ENCODE measurements at places on chromosomes 7 and 10.
A peak's percentile ranks its signal among the peaks of the same experiment; 100 is the strongest.

GRCh38 chr7:69166979-69167516 is 431.2 kb upstream of the AUTS2 start:
- DNase-seq = no peak

DNA sequence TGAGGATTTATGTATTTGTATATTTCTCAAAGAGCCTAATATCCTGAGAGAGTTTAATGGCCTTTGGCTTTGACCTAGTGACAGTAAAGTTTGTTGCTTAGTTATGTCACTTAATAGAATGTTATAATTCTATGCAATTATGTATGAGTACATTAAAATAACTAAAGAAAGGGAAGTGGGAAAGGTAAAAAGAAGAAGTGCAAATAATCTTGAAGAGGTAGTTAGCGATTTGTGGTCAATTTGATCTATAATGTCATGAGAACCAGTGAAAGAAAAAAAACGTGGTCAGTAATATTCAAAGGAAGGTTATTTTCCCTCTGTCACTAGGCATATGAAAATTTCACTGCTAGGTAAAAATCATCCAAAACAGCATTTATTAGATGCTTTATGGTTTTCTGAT is 143.4 kb upstream of the LSM8 start:
- DNase-seq = no peak

DNA sequence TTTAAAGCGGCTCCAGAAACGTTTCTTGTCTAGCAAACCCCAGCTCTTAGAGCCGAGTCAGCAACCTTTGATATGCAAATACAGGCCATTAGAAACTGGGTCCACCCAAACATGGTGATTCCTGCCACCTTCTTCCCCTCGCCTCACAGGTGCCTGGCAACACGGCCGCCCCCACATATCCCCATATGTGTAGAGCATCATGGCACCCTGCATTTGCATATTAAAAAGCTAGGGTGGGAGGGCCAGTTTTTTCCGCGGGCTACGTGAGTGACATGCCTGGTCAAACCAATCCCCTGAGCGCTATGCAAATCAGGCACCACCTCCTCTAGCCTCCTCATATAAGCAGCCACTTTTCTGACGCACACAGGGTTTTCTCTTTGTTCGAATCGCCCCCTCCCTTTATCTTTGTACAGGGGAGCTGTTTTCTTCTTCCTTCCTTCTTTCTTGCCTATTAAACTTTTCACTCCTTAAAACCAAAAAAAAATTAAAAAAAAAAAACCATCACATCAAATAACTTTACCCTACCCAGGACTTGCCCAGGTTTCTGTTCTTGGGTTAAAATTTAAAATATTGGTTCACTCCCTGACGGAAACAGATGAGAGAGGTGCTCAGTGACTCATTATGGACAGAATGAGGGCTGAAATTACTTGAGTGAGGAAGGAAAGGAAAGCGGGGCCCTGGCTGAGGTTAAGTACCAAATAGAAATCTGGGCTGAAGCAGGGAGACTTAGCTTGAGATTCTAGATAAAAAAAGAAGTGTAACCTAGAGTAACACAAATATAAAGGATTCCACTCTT is 59.8 kb downstream of the COA1 start:
- DNase-seq = peak; percentile 45

GRCh38 chr7:32204361-32205018 is 134.3 kb upstream of the PDE1C start:
- no peak for DNase-seq

GRCh38 chr7:92727755-92728154 is 108.6 kb downstream of the CDK6 start:
- no peak for DNase-seq

DNA sequence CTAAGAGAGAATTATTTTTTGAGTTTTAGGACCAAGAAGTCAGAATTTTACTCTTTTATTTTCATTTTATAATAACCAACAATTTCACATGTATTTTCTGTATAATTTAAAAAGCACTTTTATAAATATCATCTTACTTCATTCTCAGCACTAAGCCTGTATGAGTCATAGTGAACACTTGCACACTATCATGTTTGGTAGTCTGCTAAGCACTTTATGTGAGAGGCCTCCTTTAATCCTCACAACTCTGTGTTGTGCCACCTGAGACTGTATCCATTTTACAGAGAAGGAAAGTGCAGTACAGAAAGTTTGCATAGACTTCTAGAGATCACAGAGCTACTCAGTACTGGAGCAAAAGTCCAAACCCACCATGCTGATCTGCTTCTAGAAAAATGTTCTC is 939.6 kb downstream of the NRG3 start:
- DNase-seq = no peak

DNA sequence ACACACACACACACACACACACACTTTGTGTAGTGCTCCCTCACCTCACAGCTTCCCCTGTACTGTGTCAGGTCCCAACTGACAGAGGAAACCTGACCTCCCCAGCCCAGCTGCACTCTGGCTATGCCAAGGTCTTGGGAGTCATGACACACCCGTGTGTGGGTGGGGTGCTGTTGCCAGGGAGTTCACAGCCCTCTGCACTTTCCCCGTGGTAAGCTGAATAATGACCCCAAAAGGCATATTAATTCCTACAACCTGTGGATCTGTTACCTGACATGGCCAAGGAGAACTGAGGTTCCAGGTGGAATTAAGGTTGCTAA is 8.9 kb upstream of the NANOS1 start:
- no peak for DNase-seq

GRCh38 chr10:3692387-3692999 is 92.5 kb downstream of the KLF6 start:
- no peak for DNase-seq

DNA sequence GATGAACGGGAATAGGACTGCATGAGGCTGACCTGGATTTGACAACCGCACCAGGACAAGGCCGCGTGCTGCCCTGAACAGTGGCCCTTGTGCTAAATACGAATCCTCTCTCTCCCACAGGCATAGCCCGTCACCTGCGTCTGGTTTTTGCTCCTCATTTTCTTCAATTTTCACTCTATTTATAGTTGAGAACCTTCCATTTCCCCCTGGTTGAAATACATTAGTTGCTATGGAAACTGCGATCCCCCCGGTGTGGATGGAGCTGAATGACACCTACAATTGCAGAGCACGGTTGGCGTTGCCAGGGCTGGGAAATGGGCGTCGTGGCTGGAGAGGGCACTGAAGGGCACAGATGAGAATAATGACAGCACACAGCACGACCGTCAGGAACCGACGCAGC is 158.6 kb upstream of the PITRM1 start:
- no peak for DNase-seq

DNA sequence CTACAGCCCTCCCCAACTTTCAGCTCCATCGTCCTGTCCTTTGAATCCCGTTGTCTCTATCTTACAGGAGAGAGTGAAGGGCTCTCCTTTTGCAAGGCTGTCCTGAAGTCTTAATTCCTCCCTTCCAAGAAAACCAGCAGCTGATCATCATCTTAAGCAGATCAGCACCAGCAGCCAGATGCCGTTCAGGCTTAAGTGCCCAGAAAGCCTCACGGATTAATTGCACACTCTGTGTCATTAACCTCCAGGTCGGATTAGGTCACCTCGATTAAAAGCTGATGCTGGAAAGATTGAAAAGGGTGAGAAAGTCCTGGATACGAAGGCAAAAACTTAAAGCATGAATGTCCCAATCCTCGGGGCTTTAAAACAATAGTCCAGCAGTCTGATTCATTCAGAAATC is 24.8 kb upstream of the ADARB2 start:
- DNase-seq = no peak

- no peak for DNase-seq
Measured at GRCh38 chr7:155227004-155227787, 70.5 kb upstream of the INSIG1 start.

DNA sequence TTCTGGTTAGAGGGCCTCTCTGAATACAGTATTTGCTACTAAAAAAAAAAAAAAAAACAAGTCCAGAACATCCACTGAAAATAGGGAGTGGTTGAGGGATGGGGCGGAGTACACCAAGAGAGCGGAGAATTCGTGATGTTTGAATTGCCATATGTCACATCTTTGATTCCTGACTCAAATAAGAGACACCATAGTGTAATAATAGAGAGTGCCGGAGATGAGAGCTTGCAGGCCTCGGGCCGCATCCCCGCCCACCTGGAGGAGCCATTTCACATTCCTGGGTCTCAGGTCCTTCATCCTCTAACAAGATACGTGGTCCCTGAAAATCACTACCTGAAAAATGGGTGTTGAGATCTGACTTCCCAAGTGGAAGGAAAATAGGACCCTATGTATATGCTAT is 46.8 kb downstream of the KIAA1549 start:
- no peak for DNase-seq

GRCh38 chr10:104867966-104868598 is 227.0 kb downstream of the SORCS3 start:
- no peak for DNase-seq

- no peak for DNase-seq
Measured at GRCh38 chr10:75469006-75469616, 37.7 kb downstream of the LRMDA start.

GRCh38 chr10:133173860-133174640 is 14.0 kb downstream of the KNDC1 start:
- no peak for DNase-seq

DNA sequence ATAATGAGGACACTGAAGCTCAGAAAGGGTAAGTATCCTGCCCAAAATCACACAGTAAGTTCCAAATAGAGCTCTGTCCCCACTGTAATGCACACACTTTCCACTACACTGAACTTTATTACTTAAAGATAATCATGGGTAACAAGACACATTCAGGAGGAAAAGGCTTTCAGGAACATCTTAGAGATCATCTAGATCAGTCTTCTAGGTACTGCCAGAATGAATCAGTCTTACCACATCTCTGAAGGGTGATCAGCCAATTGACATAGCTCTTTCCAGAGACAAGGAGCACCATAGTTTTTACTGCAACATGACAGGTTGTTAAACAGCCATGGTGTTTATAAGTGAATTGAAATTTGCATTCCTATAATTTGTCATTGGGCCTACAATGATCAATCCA is 5.4 kb upstream of the HERPUD2 start:
- no peak for DNase-seq

DNA sequence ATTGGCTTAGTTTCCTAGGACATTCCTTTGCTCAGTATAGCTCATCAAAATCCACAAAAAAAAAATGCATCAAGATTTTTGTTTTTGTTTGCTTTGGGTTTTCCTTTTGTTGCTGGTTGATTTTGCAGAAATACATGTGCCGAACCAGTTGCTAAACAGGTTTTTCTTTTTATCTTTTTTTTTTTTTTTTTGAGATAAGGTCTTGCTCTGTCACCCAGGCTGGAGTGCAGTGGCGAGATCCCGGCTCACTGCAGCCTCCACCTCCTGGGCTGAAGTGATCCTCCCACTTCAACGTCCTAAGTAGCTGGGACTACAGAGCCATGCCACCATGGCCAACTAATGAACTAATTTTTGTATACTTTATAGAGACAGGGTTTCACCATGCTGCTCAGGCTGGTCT is 8.3 kb downstream of the CSTF2T start:
- no peak for DNase-seq

GRCh38 chr10:47023237-47024045 is 112.2 kb downstream of the PTPN20 start:
- DNase-seq = no peak

DNA sequence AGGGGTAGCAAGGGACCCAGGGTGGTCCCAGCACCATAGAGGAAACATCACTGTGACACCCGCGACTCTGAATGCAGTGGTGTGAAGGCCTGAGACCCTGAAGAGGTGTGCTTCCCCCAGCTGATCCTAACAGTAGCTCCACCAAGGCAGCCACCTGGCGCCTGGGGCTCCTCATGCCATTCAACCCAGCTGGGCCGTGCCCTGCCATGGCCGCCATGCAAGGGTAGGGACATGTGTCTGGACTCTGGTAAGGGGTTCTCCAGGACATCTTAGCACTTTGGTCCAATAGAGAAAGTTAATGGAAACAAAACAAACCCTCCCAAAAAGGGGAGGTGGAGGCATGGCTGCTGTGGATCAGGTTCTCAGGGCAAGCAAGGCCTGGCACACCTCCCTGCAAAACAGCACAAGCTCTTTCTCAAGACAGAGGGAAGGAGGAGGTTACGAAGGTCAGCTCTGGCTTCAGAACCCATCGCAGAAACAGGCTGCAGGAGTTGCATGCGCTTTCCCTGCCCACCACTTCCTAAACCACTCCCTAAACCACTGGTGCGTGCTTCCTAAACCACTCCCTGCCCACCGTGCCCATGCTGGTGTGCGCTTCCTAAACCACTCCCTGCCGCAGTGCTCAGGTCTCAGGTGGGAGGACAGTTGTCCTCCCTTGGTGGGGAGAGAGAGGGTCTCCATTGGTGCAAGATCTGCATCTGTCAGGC is 108.7 kb downstream of the LARP4B start:
- DNase-seq = no peak

DNA sequence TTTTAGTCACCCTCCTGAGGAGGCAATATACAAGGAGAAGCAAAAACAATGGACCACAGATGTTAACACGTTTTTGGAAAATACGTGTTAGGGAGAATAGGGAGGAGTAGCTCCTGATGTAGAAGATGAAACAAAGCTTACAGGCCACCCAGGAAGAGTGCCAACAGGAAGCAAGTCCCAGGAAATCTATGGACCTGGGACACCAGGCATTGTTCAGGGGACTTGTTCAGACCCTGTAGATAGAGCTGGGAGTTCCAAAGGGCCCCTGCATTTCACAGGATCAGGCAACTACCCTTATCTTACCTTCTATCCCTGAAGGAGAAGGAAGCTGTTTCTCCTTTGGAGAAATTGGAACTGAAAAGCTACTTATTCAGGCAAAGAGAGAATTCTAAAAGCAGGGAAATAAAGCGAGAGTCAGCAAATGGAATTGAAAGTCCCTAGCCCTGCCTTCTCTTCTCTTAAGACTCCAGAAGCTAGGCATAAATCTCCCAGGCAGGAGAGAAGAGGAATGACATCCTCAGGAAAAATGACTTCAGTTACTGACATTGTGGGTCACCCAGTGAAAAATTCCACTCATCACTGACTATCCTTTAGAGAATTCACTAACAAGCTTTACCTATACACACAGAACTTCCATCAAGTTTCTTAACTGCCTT is 77.7 kb upstream of the FAM3C start:
- DNase-seq = no peak

GRCh38 chr7:99386584-99387238 is 12.2 kb downstream of the ARPC1B start:
- DNase-seq = no peak

- DNase-seq = no peak
Measured at GRCh38 chr10:79202188-79203013, 133.6 kb downstream of the ZMIZ1 start.

DNA sequence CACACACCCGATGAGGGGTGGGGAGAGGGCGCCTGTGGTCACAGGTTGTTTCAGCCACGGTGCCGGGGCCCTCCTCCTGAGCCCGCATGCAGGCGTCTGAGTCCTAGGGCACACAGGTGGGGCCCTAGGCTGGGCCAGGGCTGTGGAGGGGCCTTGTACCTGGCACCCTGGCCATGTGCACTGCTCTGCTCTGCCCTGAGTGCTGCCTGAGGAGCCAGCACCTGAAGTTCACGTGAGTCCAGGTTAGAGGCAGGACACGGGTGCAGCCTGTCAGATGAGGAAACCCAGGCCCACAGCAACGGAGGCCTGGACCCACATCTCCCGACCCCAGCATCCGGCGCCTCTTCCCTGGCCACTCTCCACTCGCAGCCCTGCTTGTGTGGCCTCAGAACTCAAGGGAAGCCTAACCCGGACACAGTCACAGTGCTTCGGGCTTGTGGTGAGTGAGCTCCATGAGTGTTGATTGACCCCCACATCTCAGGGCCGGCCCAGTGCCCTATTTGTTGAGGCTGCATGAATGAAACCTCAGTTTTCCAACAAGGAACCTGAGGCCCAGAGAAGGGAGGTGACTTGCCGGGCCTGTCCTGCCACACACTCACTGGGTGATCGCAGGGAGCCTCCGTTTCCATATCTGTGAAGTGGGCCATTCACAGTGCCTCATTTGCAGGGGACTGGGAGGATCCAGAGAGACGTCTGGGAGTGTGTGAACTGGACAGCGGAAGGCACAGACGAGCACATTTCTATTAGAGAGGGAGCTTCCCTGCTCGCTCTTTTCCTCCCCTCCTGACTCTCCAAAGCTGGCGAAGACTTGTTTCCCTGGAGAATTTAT is 39.6 kb downstream of the PPIF start:
- no peak for DNase-seq
